ENCODE measurements at places on chromosomes 5 and 9.

GRCh38 chr5:106399391-106399790, 1271.3 kb downstream of the EFNA5 start:
- DNase-seq: no peak

DNA sequence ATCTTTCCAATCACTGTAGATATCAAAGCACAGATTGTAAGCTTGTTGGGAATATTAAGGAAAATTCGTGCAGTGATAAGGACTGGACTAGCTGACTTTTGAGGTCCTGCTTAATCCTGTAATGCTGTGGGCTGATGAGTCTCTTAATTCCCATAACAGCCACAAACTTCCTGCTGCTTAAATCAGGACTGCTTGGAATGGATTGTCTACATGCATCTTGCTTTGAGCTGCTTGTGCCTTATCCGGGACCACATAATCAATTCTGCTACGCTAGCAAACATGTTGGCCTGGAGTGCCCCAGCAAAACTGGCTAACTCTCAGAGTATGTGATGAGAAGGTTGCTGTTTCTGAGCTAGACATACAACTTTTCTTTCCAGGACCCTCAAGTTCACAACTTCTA, 79.6 kb downstream of the SNCAIP start:
- no peak for DNase-seq

GRCh38 chr5:158513490-158514318, 586.0 kb downstream of the EBF1 start:
- no peak for DNase-seq

- no peak for DNase-seq
Measured at GRCh38 chr5:176921714-176922113, 22.6 kb upstream of the HK3 start.

- DNase-seq: no peak
Measured at GRCh38 chr5:167348980-167349379, 942.5 kb upstream of the WWC1 start.

GRCh38 chr5:72151169-72151568, 43.9 kb downstream of the MAP1B start:
- no peak for DNase-seq

DNA sequence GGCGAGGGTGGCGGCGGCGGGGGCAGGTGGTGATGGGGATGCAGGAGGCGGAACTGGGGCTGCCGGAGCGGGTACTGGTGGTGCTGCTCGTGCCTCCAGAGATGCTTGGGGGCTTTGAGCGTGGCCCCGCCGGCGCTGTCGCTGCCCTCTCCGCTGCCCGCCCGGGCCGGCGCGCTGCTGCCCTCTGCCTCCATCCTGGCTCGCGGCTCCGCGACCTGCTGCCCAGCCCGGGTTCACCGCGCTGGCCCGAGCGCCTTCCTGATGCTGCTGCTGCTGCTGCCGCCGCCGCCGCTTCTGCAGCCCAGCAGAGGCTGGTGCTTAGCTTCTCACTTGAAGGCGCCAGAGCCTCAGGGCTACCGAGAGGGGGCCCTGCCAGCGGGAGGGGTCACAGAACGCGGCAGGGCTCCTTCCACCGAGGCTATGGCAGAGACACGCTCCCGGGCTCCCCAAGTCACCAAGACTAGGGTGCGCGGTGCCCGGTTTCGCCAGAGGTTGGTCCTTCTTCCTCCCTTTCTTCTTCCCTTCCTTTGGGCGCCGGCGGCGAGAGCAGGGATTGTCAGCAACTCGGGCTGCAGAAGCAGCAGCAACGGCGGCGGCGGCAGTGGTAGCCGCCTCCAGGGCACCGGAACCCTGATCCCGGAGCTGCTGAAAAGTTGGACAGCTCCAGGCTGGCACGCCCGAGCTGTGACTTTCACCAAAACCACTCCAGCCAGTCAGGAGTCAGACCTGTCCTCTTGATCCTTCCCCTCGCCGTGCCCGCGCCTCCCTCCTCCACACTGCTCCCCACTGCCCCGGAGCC, at the start of gene PDE4D:
Gene PDE4D (minus strand): TSS at position 298 of the 799 bp plus-strand sequence.
- peak; percentile 14 for DNase-seq

DNA sequence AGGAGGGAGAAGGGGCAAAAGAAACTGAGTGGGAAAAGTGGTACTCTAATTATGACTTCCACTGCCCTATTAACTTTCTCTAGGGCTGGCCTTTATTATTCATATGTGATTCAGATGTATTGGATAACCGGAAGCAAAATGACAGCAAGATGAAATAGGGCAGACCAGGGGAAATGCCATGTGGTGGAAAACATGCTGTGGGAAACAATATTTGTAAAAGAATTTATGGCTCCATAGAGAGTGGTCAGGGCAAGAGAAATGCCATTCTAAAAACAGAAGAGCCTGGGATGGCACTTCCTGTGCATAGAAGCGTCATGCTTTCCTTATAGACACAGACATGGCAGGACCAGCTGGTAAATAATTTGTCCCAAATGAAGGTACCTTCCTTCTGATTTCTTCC, 67.7 kb downstream of the MEGF10 start:
- DNase-seq: no peak

GRCh38 chr5:68033961-68034571, 181.5 kb upstream of the PIK3R1 start:
- no peak for DNase-seq

GRCh38 chr9:6658628-6659353, 13.3 kb upstream of the GLDC start:
- no peak for DNase-seq

DNA sequence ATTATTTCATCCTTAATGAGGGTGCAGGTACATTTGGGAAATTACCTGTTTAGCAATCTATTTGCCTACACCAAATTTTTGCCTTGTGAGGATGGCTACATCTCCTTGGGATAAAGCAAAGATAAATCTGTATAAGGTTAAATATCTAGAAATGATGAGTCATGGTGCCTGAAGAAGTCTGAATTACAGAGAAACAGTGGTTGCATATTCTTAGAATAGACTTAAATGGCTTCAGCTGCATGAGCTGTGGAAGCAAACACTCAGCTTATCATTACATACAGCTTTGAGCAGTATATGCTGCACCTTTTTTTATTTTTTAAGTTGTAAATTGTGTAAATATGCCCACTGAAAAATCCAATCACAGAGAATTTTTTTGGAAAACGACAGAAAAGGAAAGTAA, 153.5 kb downstream of the RAPGEF6 start:
- no peak for DNase-seq

DNA sequence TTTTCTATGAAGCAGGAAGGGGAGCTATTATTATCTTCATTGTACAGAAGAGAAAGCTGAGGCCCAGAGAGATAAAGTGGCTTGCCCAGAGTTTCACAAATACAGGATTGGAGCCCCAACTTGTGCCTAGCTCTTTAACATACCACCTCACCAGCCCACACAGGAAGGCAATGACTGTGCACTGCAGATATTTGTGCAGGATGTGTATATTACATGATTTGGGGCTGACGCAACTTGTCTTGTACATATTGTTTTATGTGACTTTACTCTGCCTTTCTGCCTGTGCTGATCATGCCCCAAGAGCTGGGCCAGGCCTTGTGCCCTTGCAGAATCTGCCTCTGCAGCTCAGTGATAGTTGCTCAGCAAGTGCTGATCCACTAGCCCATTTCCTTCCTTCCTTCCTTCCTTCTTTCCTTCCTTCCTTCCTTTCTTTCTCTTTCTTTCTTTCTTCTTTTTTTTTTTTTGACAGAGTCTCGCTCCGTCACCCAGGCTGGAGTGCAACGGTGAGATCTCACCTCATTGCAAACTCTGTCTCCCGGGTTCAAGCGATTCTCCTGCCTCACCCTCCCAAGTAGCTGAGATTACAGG, 106.6 kb upstream of the TBCA start:
- no peak for DNase-seq

- DNase-seq: no peak
Measured at GRCh38 chr9:82284758-82285157, 296.2 kb downstream of the SPATA31D1 start.

GRCh38 chr9:133526721-133527321, 2.1 kb upstream of the MYMK start:
- peak; percentile 93 for DNase-seq

GRCh38 chr9:93098236-93098946, 2.4 kb downstream of the CARD19 start:
- DNase-seq: peak; percentile 75

DNA sequence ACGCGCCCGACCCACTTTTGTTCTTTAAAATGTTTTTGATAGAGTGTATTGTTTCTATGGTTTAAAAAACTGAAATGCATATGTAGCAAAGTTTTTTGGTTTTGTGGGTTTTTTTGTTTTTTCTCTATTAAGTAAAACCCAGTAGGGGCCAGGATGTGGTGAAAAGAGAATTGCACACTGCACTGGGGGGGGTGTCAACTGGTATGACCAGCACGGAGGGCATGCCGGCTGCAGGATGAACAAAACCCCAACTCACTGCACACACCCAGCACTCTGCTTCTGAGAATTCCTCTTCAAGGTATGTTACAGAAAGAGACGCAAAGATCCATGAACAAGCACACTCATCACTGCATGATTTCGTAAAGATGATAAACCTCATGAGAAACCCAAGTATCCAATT, 75.0 kb downstream of the STK10 start:
- DNase-seq: no peak

DNA sequence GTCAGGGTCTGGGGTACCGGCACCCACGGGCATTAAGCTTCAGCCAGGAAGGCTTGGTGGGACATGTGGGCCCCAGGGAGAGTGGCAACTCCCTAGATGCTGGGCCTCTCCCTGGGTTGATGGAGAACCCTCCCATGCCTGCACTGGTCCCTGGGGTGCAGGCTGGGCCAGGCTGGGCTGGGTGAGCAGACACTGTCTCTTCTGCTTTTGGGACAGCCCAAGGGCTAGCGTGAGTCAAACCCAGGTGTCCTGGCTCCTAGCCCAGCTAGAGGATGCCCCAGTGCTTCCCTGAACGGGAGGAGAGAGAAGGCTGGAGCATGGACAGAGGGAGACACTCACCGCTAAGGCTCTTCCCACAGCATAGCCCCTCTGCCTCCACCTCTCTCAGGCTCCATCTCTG, 5.7 kb upstream of the AQP7 start:
- no peak for DNase-seq

DNA sequence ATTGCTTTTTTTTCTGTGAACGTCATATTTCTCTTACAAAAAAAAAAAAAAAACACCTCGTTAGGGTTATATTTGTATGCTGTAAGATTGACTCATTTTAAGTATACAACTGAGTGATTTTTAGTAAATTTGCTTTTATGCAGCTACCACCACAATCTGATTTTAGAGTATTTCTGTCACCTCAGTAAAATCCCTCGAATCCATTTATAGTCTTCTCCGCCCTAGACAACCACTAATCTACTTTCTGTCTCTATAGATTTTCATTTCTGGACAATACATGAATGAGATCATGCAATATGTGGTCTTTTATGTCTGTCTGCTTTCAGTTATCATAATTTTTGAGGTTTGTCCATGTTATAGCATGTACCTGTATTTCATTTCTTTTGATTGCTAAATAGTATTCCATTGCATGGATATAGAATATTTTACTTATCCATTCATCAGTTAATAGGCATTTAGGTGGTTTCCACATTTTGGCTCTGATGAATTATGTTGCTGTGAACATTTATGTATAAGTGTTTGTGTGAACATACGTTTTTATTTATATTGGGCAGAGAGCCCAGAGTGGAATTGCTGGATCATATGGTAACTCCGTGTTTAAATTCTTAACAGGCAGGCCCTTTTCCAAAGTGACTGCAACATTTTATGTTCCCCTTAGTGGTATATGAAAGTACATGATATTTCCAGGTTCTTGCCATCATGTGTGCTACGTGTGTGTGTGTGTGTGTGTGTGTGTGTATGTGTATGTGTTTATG, 171.4 kb downstream of the SGCD start:
- no peak for DNase-seq

GRCh38 chr5:152503206-152503605, 98.1 kb upstream of the NMUR2 start:
- no peak for DNase-seq

DNA sequence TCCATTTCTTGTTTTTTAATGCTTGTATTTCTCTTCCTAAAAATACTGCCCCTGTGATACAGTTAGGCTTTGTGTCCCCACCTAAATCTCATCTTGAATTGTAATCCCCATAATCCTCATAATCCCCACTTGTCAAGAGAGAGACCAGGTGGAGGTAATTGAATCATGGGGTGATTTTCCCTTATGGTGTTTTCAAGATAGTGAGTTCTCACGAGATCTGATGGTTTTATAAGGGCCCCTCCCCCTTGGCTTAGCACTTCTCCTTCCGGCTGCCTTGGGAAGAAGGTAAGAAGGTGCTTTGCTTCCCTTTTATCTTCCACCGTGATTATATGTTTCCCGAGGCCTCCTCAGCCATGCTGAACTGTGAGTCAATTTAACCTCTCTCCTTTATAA, 227.4 kb downstream of the MAN2A1 start:
- no peak for DNase-seq

DNA sequence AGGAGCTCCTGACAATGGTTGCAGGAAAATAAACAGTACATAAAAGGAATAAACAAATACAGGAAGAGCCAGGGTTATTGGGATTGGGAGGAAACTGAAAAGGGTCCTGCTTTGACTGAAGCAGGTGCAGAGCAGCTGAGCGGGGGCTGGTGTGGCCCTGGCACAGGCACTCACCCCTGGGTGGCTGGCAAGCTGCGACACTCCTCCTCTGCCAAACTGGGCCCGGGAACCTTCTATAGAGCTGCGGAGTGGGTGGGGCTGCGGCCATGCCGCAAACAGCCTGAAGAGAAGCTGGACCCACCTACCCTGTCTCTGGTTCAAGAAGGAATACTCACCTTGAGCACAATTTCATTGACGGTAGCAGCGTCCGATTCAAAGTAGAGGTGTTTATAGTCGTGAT, 182.5 kb downstream of the GAPVD1 start:
- no peak for DNase-seq

- no peak for DNase-seq
Measured at GRCh38 chr5:27341342-27341741, 303.0 kb upstream of the CDH9 start.

DNA sequence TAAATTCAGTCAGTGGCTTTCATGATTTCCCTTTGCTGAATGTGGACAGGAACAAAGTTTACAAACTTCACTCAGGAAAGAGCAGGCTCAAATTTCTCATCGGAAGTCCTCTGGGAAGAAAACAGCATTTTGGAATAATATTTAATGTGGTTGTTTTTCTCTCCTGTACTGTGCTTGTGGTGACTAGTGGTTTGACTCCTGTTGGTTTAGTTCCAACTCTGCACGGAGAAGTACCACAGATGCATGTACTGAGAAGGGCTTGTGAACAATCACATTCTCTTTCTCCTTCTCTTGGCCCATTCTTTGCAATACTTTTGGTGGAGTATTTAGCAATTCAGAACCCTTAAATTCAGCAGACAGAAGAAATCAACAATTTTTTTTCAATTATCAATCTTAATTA, 13.3 kb downstream of the MPDZ start:
- no peak for DNase-seq
